ENCODE measurements at places on chromosomes 16 and 17. TPM values are rescaled to one million over a fixed set of nuclear protein-coding genes. Genes with fewer than 3 reads are reported as not detected.

ODF4 gene
- not detected for total RNA-seq

CDYL2 gene
- 1.9 TPM for total RNA-seq

PRKCB gene
- 1.2 TPM for total RNA-seq

MIS12 gene
- total RNA-seq = 12.4 TPM

GP2 gene
- total RNA-seq = not detected

PPY gene
- not detected for total RNA-seq

P2RX5 gene
- 45.0 TPM for total RNA-seq

XYLT2 gene
- 11.4 TPM for total RNA-seq

SOST gene
- not detected for total RNA-seq

MYCBPAP gene
- total RNA-seq = not detected

SEBOX gene
- total RNA-seq = not detected

SYCE1L gene
- total RNA-seq = not detected

ITGAD gene
- total RNA-seq = not detected

SLC38A8 gene
- not detected for total RNA-seq

CALB2 gene
- total RNA-seq = not detected

GALR2 gene
- not detected for total RNA-seq

PYDC1 gene
- total RNA-seq = not detected

CIITA gene
- 6.5 TPM for total RNA-seq

IRX5 gene
- total RNA-seq = 1.9 TPM

TIGD7 gene
- total RNA-seq = 5.1 TPM

BRIP1 gene
- total RNA-seq = not detected

CCL8 gene
- total RNA-seq = not detected
